ENCODE measurements at places on chromosomes 2 and 18.
A peak's percentile ranks its signal among the peaks of the same experiment; 100 is the strongest.

DNA sequence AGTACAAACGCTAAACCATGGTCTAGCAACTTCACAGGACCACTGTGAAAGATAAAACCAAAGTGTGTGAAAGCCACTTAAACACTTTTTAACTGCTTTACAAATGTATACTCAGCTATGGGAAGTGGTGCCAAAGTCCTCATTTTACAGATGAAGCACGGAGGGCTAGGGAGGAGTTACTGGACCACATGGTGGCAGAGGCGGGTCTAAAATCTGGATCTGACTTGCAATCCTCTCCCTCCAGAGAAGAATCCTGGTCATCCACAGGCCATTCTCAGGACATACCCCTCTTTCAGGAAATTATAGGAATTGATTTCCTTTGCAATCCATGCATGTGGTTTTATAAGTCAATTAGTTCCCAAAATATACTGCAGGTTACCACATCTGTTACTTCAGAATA, 84.6 kb upstream of the GYPC start:
- no peak for DNase-seq

DNA sequence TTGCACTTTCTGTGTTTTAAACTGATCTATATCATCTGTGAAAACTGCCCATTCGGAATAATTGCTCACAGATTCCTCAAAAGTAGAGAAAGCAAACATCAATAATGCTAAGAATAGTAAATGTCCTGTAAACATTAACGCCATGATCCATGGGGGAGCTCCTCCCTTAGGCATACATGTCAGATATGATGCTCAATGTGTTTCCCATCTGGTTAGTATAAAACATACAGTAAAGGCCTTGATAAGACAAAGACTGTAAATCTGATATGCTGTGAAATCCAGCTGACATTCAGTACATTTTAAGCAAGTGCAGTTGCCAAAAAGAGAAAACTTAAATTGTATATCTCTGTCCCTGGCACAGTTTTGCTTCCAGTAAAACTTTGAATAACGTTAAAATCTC, 2.1 kb downstream of the DSEL start:
- DNase-seq: no peak

DNA sequence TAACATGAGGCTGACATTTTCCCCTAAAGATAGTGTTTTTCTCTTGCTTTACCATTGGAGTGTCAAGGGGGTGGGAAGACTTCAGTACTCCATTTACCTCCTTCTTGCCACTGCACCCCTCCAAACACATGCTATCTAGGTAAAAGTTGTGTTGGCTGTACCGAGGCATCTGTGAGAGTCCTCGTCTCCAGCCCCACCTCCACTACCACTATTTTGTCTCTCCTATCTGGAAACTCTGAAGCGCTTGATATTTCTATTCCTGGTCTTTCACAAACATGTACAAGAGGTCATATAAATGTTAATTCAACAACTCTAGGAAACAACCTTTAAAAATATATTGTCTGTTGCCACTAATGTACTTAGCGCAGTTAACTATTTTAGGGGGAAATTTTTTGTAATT, 132.6 kb downstream of the PKP4 start:
- no peak for DNase-seq

DNA sequence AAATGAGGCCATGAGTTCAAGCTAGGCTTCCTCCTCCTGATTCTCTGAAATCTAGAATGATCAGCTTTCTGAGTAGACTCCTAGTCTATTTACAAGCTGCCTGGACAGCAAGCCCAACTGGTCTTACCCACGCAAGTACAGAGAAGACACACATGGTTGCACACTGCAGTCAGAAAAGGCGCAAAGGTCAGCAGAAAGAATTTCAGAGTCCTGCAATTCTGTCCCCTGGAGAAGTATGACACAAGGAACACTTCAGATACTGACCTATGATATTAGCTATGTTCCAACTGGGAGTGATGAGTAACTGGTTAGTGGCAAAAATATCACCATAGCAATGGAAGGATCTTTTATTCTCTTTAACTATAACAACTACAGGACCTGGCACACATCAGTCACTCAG, 336.1 kb upstream of the PKDCC start:
- DNase-seq: no peak

- DNase-seq: no peak
Observed at GRCh38 chr2:19709553-19709952, 192.2 kb downstream of the TTC32 start.

DNA sequence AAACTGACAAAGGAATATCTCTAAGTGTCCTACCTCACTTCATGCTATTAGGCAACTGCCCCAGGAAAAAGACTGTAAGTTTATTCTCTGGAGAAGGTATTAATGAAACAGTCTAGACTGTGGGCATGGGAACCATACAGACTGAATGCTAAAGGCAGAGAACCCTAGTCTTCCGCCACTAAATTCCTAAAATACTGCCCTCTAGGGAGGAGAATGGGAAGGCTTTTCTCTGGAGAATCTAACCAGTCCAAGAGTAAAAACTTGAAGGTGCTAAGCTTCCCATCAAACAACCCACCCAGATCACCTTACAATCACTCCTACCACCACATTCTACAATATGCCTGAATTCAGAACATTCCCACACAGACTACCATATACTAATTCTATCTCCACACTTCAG, 3.4 kb downstream of the SRBD1 start:
- no peak for DNase-seq

- DNase-seq: no peak
Observed at GRCh38 chr18:25817546-25818237, 272.7 kb downstream of the SS18 start.

GRCh38 chr2:224083638-224084037, 44.6 kb upstream of the SERPINE2 start:
- DNase-seq: no peak

DNA sequence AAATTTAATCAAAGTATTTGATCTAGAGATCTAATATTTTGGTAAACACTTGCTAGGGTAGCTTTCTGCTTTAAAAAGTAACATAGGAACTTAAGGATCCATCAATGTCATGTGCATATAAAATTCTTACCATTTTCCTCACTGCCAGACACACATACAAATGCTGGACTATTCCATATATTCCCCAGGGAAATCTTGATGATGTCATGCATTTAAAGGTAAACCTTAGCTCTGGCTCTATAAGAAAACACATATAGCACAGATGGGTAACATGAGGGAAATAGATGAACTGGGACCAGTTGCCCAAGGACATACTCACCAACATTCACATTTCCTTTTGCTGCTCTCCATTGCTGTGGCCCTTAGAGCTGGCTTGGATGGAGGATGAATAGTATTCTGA, 79.1 kb upstream of the FMNL2 start:
- no peak for DNase-seq

DNA sequence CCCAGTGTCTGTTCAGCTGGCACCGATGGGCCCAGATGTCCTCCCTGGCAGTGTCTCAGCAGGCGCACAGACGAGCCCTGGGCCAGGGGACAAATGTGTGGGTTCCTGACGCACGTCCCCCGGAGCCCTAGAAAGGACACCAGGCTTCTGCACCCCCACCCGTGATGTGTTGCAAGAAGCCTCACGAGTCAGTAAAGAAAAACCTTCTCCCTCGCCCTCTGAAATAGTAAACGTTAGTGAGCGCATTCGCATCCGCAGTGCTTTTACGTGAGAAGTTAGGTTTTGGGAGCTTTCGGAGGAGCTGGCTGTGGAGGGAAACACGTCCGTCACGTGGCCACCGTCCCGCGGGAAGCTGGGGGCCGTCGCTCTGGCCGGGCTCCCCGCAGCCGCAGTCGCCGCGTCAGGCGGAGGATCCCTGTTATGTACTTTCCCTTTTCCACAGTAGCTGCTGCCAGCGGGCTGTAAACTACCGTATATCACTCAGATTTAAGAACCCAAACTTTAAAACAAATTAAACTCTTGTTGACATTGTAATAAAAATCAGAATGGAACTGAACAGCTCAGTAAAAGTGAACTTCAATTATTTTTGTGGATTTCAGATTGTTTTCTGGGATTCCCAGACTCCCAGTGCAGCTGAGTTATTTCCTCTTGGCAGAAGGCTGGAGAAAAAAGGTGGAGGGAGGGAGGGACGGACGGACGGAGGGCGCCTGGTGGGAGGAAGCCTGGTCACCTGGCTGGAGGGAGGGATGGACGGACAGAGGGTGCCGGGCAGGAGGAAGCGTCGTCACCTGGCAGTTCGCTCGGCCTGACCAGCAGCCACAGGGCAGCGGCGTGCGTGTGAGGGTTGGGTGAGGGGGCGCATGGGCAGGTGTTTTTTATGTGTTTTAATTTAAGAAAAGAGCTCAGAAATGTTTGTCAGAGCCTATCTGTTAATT, 112.1 kb downstream of the NFATC1 start:
- no peak for DNase-seq

GRCh38 chr2:118858485-118859156, 11.2 kb upstream of the EN1 start:
- no peak for DNase-seq

DNA sequence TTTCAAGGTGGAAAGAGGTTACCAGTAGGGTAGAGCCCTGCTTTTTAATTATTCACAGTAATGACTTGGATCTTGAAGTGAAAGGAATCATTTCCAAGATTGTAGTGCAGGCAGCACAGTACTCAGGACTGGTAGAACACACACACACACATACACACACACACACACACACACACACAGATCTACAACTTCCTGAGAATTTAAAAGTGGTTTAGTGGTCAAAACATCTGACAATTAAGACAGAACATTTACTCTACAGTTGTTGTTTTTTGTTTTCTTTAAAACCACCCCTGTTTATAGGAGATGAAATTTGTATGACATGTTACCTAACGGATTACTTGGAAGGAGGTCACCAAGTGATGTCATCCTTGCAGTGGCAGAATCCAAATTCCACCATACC, 146.7 kb upstream of the VRK2 start:
- DNase-seq: no peak

DNA sequence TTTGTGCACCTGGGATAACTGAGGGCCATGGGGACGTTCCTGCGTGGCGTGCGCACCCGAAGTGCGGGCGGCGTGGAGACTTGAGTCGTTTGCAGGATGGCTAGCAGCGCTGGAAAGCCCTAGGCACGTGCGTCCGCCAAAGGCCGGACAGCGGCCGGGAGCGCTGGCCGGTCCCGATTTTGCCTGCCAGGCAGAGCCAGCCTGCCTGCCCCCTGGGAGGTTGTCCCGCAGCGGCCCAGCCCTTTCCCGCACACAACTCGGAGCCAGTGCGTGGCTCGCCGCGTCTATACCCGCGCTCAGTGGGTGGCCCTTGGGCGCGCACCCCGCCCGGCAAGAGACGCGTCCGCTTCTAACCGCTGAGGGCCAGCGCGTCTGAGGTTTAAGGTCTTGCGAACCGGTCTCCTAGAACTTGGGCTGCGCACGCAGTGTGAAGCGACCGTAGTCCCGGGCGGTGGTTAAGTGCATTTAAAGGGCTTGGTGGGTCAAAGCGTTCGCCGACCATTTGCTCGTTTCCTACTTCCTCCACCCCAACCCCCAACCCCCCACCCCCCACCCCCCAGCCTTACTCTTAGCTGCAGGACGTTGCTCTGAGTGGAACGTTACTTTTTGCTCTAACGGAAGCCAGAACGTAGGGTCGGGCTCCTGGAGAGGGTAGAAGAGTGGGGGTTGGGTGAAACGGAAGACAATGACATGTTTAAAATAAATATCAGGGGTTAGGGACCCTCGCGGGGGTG, 627 bp downstream of the CDCA7 start:
- peak; percentile 10 for DNase-seq

DNA sequence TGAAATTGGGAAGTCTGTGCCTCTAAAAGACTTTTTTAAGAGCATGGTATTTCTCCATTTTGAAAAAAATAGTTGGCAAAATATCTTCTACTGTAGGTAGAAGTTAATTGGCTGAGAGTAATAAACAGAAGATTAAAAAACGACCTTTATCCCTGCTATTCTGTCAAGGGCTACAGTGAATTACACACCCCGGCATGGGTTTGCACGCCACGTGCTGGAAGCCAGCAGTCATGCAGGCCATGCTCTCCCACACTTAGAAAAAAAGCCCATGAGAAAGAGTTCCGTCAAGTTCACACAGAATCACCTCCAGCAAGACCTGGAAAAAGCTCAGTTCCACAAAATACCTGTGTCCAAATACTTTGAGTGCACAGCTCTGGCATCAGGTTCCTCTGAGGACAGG, 26.8 kb downstream of the FAM110C start:
- DNase-seq: no peak

DNA sequence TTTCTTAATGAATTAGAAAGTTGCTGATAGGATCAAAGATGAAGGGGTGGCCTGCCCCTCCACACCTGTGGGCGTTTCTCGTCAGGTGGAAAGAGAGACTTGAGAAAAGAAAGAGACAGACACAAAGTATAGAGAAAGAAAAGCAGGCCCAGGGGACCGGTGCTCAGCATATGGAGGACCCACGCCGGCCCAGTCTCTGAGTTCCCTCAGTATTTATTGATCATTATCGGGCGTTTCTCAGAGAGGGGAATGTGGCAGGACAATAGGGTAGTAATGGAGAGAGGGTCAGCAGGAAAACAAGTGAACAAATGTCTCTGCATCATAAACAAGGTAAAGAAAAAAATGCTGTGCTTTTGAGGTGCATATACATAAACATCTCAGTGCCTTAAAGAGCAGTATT, 144.3 kb downstream of the CCDC102B start:
- no peak for DNase-seq

GRCh38 chr2:143758629-143759330, 629.6 kb downstream of the ARHGAP15 start:
- DNase-seq: no peak

GRCh38 chr2:26970244-26970927, at the start of gene MAPRE3:
Gene MAPRE3 (plus strand): TSS chr2:26970637. CDS start chr2:27022219, 51,582 bp downstream.
- DNase-seq: no peak

DNA sequence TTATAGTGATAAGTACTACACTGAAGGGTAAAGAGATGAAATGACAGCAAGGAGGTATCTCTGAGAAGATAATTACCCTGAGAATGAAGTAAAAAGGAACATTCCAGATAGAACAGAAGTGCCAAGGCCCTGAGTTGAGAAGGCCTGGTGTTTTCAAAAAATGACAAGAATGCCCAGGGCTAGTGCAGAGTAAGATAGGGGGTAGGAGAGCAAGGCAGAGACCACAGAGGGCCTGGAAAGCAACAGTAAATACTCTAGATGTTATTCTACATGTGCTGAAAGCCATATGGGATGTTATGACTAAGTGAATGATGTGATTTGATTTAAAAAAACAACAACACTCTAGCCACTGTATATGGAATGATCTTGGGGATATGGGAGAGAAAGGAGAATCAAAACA, 52.3 kb downstream of the BAZ2B start:
- no peak for DNase-seq

- no peak for DNase-seq
Observed at GRCh38 chr2:43819491-43820163, 19.0 kb downstream of the ABCG5 start.

- DNase-seq: no peak
Observed at GRCh38 chr2:28251337-28251736, 141.3 kb upstream of the FOSL2 start.

GRCh38 chr2:47214990-47215389, 59.9 kb upstream of the STPG4 start:
- DNase-seq: no peak

DNA sequence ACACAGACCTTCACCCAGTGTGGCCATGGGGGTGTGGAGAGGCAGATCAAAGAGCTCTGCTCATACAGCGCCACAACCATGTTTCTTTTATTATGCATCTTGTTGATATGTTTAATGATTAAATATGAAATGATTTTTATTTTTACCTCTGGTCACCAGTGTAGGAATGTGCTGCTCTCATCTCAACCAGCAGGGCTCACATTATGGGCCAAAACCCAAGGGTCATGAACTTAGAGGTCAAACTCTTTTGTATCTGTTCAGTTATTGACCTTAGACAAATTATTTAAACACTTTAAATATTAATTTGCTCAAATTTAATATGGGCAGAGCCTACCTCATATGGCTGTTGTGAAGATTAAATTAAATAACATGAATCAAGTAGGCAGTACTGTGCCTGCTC, 386.2 kb downstream of the ALK start:
- DNase-seq: no peak
